ENCODE measurements at places on chromosomes 4 and X.

GRCh38 chrX:34654696-34655490 is 2.2 kb downstream of the TMEM47 start:
- DNase-seq, result no peak

GRCh38 chrX:19686876-19687275 is 171.6 kb upstream of the MAP3K15 start:
- no peak for DNase-seq

DNA sequence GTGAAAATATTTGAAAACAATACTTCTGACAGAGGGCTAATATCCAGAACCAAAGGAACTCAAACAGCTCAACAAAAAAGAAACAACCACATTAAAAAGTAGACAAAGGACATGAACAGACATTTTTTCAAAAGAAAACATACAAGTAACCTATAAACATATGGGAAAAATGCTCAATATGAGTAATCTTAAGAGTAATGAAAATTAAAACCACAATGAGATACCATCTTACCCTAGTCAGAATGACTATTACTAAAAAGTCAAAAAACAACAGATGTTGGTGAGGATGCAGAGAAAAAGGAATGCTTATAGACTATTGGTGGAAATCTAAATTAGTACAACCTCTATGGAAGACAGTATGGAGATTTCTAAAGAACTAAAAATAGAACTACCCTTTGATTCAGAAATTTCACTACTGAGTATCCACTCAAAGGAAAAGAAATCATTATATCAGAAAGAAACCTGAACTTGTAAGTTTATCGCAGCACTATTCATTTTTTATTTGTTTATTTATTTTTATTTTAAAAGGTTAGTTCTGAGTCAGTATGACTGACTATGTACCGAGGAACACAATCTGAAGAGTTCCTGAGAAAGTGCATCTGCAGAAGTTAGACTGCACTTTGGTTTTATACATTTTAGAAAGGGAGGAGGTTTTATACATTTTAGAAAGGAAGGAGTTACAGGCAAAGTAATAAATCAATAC is 231.3 kb downstream of the INPP4B start:
- no peak for DNase-seq

GRCh38 chrX:23403849-23404248 is 69.2 kb downstream of the PTCHD1 start:
- DNase-seq, result no peak

DNA sequence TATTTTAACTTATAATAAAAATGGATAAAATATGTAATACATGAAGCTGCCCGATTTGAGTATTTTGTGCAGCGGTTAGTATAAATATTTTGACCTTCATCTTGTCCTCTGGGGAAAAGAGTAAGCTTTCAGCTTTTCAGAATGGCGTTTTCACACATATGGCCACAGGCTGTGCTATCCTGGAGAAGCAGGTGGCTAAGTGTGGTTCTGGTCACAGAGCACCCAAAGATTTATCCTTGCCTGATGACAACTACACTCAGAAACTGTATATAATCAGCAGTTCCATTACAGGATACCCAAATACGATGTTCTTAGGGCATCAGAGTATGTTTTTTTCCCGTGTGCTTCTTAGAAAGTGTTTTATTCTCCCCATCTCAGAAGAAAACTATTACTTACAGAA is 42.3 kb upstream of the ANK2 start:
- DNase-seq, result no peak

GRCh38 chrX:97389761-97390192 is 506.1 kb downstream of the RPA4 start:
- no peak for DNase-seq

GRCh38 chrX:39112143-39112542 is 310.9 kb downstream of the MID1IP1 start:
- DNase-seq, result no peak

GRCh38 chrX:132612821-132613564 is 124.2 kb upstream of the MBNL3 start:
- no peak for DNase-seq

DNA sequence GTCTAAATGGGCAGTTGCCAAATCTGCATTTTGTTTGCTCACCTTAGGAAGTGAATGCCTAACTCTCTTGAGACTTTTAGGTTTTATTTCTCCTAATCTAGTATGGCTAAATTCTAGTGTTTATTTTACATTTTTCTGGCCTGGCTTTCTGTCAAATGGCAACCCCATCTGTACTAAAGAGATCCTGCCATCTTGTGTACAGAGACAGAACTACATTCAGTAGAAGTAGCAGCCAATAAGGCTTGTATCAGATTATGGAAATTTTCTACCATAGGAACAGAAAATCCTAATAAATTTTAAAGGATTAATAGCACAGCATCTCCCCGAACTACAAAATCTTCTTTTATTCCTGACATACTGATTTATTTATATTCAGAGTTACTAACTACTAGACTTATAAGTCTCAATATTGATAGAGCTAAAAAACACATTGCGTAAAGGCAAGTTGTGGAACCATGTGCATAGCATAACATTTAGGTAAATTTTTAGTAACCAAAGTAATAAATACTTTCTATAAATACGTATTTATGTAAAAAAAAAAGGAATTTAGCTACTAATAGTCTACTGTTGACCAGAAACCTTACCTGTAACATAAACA is 45.5 kb downstream of the TMEM144 start:
- DNase-seq, result no peak

Data from stimulated activated CD8-positive, alpha-beta memory T cell treated with anti-CD3 and anti-CD28 coated beads, Interleukin-2, amount 100 ng/mL, for 48 hours (primary cell).